Cortex of kidney (tissue), 1 donor: ENCODE measurements at places on chromosomes 12 and 14.

GRCh38 chr14:67240168-67240932 is 885 bp upstream of the PALS1 start:
- no peak for DNase-seq

DNA sequence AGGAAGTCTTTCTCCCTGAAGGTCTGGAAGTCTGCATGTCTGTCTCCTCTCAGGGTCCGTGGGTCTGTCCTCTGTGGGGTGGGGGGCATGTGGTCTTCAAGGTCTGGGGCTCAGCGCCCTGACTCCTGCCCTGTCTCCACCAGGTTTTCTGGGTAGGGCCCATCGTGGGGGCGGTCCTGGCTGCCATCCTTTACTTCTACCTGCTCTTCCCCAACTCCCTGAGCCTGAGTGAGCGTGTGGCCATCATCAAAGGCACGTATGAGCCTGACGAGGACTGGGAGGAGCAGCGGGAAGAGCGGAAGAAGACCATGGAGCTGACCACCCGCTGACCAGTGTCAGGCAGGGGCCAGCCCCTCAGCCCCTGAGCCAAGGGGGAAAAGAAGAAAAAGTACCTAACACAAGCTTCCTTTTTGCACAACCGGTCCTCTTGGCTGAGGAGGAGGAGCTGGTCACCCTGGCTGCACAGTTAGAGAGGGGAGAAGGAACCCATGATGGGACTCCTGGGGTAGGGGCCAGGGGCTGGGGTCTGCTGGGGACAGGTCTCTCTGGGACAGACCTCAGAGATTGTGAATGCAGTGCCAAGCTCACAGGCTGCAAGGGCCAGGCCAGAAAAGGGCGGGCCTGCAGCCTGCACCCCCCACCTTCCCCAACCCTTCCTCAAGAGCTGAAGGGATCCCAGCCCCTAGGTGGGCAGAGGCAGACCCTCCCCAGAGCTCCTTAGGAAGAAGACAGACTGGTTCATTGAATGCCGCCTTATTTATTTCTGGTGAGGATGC is 3.4 kb downstream of the AQP5 start:
- no peak for DNase-seq

GRCh38 chr14:103530831-103531230 is 1.8 kb downstream of the TRMT61A start:
- DNase-seq = no peak

DNA sequence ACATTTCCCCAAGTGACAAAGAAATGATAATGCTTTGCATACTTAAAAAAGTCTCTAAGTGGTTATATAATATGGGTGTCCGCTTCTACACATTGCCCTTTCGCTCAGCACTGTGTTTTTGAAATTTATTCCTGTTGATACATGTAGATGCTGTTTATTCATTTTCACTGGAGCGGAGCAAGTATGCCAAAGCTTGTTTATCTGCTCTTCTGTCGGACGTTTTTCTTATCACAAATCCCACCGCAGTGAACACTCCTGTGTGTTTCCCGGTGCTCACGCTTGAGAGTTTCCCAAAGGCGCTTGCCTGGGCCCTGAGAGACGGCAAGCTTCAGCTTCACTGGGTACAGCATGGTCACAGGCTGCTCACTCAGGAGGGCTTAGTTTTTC is 50.2 kb downstream of the TPCN1 start:
- no peak for DNase-seq

GRCh38 chr12:78878459-78878858 is 13.9 kb downstream of the SYT1 start:
- DNase-seq = no peak

DNA sequence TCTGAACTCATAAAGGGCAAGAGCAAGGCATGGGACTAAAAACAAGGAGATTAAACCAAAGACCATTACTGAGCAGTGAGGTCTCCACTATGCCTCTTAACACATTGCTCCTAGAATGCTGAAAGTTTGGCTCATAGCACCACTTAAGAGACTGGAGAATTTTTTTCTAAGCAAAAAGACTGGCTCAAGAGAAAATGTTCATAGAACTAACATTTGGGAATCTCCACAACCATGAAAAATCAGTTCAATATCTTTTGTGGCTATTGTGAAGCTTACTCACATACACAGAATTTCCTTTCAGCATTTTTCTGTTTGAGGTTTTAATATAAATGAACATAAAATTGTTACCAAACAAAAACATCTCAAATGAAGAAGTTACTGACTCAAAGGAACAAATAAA is 255.8 kb downstream of the CCDC91 start:
- no peak for DNase-seq

DNA sequence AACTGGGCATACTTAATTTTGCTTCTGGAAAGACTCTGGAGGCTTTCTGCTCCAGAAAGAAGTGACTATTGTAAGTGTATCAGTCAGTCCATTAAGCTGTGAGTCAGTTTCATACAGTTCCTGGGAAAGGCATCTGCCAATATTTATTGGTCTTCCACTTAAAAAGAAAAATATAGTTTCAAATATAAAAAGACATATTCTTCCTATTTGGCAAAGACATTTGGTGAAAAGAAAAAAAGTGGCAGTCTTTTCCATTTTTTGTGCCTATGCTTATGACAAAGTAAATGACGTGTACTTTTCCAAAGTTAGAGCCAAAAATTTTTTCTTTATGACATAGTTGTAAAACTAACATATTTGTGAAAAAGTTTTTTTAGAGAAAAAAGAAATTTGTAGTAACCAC is 12.3 kb downstream of the TMEM30B start:
- DNase-seq = no peak
